Mesendoderm (in vitro differentiated cells): ENCODE measurements at places on chromosomes 1 and 21.
A peak's percentile ranks its signal among the peaks of the same experiment; 100 is the strongest.

DNA sequence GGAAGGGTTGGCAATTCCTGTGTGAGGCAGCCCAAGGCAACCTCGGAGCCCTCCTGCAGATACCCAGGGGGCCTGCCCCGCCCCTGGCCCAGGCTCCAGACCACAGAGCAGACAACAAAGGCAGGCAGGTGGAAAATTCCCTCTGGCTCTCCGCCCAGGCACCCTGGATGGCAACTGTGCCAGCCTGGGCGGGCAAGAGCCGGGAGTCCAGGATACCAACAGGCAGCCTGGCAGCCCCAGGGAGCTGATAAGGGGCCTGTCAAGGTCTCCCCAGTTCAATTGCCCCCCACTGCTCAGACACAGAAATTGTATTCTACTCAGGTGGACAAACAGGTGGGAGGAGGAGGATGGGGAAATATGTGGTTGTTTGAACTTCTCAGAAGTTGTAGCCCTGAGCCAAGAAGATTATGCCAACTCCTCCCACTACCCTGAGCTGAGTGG lies 15.4 kb upstream of the GPR37L1 start:
- no peak for DNase-seq

DNA sequence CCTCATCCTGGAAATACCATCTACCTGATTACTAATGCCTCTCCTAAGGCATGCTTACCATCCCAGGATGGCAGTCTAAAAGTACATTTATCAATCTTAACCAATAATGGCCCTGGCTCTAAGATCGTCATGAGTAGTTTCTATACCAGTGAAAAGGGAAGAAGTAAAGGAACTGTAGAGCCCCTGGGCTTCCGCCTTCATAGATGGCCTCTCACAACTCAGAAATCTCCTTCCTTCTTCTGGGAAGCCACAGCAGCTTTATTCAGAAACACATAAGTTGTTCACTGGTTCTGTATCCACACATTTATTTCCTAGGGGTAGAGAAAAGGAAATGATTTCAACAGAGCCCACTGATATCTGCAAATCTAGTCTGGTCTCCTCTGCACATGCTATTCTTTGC lies 41.0 kb upstream of the CD5L start:
- DNase-seq, result no peak

- DNase-seq, result no peak
Measured at GRCh38 chr1:51576085-51576444, 40.8 kb upstream of the OSBPL9 start.

DNA sequence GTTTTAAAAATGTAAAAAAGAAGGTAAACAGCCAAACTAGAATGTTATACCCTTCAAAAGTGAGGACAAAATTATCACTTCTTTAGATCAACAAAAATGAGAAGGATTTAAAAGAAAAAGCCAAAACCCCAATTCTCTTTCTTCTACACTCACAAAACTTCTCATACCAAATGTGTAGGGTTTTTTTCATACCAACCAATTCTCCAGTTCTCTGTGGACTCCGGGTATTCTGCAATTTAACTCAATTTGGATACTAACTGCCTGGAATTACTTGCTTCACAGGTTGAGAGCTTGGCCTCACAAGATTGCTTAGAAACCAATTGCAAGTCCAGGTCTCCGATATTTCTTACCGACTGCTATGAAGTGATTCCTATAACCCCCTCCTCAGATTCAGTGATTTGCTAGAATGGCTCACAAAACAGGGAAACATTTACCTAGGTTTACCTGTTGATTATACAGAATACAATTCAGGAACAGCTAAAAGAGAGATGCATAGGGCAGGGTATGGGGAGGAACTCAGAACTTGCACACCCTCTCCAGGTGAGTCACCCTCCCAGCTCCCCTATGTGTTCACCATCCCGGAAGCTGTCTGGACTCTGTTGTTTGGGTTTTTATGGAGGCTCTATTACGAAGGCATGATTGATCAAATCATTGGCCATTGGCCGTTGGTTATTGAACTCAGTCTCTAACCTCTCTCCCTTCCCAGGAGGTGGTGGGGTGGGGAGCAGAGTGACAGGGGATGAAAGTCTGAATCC lies 67.1 kb downstream of the CAMTA1 start:
- DNase-seq, result no peak

DNA sequence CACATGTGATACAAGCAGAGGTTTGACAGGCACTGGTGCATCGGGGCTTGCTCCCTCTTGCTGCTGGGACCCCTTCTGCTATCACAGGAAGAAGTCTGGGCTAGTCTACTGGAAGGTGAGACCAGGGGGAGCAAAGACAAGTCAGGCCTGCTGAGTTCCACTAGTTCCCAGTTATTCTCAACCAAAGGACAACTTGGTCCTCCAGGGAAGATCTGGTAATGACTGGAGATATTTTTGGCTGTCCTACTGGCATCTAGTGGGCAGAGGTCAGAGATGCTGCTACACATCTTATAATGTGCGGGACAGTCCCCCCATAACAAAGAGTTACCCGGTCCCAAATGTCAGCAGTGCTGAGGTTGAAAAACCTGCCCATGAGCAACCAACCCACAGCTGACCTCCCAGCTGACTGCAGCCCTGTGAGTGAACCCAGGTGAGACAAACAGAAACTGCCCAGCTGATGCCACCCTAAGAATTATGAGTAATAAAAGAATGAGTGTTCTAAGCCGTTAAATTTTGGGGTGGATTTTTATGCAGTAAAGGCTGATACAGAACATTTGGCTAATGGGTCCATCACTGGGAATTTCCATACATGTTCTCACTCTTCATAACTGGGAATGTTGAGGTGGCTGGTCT lies 71.6 kb downstream of the NENF start:
- no peak for DNase-seq

- DNase-seq, result no peak
Measured at GRCh38 chr1:23524716-23525401, 6.2 kb downstream of the E2F2 start.

DNA sequence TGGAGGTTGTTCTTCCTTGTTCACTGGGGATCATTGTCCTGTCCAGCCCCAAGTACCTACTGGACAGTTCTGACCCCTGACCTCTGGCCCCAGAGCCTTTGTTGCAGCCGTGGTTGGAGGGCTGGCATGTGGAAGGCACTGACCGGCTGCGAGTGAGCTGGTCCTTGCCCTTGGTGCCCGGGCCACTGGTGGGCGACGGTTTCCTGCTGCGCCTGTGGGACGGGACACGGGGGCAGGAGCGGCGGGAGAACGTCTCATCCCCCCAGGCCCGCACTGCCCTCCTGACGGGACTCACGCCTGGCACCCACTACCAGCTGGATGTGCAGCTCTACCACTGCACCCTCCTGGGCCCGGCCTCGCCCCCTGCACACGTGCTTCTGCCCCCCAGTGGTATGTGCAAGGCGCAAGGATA lies 11.4 kb downstream of the TIE1 start:
- DNase-seq, result no peak

DNA sequence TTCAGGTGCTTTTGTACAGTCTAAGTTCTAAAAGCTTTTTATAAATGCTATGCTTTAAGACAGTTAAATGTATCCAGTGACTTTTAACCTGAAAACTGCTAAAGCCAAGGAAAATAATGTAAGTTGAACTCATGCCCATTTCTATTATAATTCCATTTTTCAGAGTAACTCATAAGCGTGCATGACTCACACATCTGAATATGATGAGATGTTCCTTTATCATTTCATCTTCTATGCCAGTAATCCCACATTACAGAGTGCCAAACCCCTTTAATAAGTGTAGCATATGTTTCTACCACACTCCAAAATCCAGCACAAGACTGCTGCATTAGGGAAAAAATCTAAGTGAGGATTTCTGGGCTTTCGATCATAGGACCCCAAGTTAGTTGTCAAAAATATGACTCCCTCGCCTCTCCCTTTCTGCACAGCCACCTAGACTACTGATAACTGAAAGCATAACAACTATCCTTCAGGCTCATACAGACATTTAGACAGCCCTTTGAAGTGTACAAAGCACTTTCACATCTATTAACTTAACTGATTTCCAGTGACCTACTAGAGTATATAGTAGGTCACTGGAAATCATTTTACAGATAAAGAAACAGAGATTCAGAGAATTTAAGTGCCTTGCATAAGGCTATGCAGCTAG lies 45.3 kb downstream of the JAK1 start:
- no peak for DNase-seq

DNA sequence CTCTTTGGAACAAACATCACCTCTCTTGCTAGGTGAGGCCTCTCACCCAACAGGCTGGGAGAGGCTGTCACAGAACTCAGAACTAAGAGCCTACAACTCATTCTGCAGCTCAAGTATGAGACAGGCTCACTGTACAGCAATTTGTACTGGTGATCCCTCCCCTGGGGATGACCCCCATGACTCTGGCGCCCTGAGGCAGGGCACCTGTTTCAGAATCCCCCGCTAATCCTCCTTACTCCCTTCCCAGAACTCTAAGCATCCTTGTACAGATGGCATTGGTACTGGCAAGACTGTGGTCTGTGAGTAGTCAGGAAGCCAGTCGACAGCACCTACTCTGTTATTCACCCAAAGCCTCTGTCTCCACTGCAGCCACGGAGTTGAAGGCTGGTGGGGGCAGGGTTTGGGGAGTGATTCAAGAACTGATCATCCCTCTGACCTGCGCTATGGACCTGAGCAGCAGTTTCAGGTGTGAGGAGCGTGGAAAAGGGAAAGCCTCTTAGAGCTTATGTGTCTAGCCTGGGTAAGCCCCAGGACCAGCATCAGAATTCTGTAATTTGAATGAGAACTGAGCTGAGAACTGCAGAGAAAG lies 655.5 kb downstream of the KIF26B start:
- no peak for DNase-seq

GRCh38 chr1:100449477-100449876 lies 88.5 kb upstream of the GPR88 start:
- DNase-seq, result no peak

DNA sequence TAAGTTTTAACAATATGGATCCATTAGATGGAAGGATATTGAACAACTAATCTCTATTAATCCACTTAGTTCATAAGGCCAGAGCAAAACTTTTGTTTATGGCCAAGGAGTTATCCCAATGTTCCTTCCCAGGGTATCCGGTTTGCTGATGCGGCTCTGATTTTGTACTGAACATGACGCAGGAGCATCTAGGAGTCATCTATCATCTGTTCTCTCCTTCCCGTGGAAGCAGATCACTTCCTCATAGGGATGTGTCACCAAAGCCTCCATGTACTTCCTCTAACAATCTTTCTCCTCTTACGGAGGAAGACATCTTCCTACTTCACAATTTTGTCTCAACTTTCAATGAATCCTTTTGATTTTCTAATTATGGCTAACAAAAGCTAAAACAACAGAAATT lies 206.6 kb downstream of the APP start:
- DNase-seq, result no peak

GRCh38 chr1:167832693-167833092 lies 81.2 kb downstream of the ADCY10 start:
- peak; percentile 71 for DNase-seq

- DNase-seq, result no peak
Measured at GRCh38 chr1:232248276-232248820, 381.6 kb downstream of the SIPA1L2 start.
